Bronchial epithelial cell (primary cell): ENCODE measurements at places on chromosomes 4 and X.

DNA sequence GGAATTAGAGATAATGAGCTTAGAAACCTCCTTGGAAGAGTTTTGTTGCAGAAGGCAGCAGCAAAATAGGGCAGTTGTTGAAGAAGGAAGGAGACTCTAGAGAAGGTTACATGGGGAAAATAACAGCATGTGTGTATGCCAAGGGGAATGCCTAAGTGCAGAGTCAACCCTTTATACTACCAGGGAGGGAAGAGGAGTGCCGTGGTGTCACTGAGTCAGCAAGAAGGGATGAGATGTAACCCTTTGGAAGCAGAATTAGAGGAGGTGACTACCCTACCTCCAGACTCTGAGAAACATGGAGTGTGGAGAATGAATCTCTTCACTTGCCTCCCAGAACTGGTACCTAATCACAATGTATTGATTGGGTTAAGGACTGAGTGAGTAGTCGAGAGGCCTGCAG lies 6.7 kb upstream of the GABRE start:
- DNase-seq: peak; percentile 82

DNA sequence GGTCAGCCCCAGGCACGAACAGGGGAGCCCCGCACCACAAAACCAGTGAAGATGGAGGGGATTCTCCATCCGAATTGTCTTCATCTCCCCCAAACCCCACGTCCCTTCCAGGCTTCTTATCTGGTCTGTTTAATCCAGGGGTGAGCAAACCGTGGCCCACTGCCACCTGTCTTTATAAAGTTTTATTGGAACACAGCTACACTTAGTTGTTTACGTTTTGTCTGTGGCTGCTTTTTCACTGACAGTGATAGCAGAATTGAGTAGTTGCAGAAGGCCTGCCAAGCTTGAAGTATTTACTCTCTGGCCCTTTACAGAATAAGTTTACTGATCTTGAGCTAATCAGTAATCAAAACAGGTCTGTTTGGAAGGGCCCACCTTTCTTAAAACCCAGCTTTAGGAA lies 324.0 kb downstream of the ARHGAP10 start:
- no peak for DNase-seq

DNA sequence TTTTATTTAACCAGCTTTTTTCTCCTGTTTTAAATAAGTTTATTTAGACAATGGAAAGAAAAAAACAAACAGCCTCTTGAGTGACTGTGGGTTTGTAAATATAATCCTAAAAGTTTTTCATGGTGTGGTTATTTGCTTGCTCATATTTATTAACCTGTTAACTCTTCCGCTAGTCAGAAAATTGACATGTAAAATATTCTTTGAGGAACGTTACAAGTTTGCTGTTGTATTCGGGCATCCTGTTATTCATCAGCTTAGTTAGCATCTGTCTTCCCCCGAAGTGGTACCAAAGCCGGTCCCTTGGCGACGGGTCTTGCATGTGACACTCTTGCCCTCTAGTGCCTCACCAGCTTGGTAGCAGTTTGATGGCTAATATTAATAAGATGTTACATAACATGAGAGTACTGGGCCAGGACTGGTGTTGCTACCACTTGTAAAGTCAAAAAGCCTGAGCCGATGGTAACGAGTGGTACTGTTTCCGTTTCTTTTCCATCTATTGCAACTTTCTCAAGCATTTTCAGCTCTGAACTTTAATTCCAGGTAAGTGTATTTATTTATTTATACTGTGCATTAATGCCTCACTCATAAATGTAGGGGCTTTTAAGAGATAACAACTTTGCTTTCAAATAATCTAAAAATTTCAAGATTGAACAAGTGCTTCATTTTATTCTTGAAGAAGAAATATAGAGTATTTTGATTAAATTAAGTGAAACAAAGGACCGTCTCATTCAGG lies at the start of gene NDST3:
Gene NDST3, plus strand, starts transcription at position 434 of the 733 bp plus-strand sequence. CDS start 19,425 bp downstream, outside the sequence.
- DNase-seq: peak; percentile 53

DNA sequence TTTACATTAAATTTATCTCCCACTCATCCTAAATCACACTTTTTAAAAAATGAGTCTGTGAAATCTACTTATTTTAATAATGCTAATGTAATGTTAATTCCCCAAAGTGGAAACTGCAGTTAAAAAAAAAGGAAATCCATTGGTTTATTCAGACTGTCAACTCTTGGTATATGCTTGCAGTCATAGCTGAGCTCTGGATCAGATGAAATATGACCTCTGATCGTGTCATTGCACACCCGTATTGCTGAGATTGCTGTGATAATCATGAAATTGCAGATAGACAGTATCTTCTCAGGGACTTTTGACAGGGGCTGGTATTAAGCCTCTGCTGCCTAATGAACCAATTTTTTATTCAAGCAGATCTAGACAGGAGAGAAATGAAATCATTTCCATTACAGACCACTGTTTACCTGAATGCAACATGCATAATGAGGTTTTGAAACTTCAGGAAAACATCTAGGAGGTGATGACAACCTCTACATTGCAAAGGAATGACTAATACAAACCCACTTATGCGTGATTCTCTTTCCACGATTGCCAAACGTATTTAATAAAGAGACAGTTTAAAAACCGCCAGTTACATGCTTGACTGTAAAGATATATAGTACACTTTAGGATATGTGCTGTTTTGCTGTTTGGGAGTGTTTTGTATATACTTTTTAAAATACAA lies 138.3 kb upstream of the PUDP start:
- peak; percentile 34 for DNase-seq

DNA sequence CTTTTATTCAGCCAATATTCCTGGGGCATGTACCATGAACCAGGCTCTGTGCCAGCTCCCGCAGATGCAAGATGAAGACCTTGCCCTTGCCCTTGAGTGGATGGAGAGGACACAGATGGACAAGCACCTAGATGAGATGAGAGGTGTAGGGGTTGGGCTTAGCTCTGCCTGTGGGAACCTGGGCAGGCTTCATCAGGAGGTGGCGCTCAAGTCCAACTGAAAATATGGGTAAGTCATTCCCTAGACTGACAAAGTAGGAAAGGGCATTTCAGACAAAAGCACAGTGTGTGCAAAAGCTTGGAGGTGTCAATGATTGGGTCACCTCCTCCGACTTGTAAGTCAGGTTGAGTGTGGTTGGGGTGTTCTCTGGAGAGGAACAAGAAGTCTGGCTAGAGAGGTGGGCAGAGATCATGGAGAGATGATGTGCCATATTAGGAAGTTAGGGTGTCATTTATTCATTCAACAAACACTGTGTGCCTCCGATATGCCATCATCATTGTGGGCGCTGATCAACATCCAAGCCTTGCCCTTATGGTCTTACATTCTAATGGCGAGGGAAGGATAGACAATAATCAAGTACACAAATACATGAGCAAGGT lies 64.6 kb downstream of the ANAPC4 start:
- peak; percentile 57 for DNase-seq

DNA sequence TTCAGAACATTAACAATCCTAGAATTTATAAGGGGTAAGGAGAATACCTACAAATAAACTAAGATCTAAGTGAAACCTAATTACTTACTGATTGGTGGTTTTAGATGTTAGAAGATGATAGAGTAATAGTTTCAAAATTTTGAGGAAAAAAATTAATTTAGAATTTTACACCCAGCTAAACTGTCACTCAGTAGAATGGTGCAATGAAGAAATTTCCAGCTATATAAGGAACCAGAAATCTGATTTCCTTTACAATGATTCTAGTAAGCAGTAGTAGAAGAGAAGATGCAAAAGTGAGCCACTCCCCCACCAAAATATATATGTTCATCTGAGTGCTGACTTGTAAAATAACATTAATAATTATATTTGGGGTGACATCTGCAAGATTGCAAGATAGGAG lies 55.3 kb upstream of the EPGN start:
- DNase-seq: no peak

DNA sequence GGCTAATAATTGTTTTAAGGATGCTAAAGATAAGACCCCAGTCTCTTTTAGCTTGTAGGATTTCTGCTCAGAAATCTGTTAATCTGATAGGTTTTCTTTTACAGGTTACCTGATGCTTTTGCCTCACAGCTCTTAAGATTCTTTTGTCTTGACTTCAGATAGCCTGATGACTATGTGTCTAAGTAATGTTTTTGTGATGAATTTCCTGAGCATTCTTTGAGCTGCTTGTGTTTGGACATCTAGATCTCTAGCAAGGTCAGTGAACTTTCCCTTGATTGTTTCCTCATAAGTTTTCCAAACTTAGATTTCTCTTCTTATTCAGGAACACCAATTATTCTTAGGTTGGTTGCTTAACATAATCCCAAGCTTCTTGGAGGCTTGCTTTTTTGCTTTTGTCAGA lies 104.1 kb downstream of the ZNF518B start:
- peak; percentile 55 for DNase-seq

DNA sequence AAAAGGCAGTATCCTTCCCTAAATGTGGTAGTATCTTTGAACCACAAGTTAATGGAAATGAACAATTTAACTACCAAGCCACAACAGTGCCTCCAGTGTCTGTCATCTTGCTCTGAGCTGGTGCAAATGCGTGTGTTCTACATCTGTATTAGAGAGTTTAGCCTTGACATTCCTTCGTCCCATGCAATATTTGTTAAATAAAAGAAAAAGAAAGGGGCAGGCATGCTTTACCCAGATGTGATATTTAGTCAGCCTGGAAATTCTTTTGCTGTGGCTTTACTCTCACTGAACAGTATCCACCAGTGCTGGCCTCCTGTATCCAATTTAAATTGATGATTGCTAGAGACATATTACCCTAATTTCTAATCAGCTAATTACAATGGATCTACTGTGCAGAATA lies 310.5 kb downstream of the CFAP299 start:
- no peak for DNase-seq

DNA sequence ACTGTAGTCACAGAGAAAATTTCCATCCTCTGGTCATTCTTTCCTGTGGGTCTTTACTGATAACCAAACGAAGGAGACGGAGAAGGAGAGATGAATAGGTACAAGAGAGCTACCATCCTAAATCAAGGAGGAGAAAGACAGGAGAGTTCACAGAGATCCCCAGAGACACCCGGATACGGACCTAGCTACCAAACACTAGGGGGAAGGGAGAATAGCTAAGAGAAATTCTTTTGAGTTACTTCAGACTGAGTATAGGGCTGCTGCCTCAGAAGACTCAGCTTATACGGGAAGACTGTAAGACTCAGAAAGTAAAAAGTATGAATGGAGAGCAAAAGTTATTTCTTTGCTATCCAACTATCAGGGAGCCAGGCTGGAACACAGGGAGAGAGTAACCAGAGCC lies 572.1 kb downstream of the C4orf33 start:
- DNase-seq: no peak

- no peak for DNase-seq
Measured at GRCh38 chrX:134443020-134443419, 16.9 kb upstream of the HPRT1 start.

DNA sequence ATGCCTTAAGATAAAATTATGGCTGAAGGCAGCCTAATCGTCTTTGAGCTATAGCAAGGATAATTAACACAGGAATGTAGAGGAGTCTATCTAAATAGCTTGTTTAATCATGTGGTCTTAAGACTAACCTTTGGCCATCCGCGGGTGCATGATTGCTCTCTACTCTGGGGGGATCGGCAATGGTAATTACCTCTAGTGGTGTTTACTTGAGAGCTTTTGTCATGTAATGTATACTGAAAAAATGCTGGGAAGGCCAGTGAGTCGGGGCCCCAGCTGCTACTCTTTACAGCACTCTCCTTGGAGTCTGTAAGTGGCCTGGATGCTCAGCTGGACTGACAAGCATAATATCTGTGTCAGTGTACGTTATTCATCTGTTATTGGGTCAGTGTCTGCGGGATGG lies 65.5 kb upstream of the GNPDA2 start:
- no peak for DNase-seq

GRCh38 chr4:26140150-26140898 lies 180.5 kb upstream of the RBPJ start:
- no peak for DNase-seq

DNA sequence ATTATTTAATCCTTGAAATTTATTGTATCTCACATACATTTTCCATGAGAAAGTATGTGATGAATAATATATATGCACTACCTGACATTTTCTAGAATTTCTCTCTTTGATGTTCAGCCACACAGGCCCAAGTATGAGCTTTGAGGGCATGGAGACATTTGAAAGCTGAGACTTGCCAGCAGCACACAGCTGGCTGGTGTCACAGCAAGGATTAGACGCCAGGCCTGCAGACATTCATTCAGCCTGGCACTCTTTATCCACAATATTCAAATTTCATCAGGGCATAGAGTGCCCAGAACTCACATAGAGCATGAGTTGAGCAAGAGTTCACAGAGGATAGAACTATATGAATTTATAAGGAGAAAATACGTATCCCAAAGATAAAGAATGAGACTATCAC lies 74.0 kb downstream of the GRIA2 start:
- no peak for DNase-seq

- no peak for DNase-seq
Measured at GRCh38 chr4:118991686-118992085, 103.0 kb downstream of the SYNPO2 start.

- DNase-seq: no peak
Measured at GRCh38 chrX:139299309-139299708, 231.2 kb upstream of the F9 start.

- peak; percentile 47 for DNase-seq
Measured at GRCh38 chrX:108270739-108271396, 167.4 kb downstream of the COL4A6 start.

- DNase-seq: peak; percentile 51
Measured at GRCh38 chr4:173934201-173934600, 349.3 kb downstream of the FBXO8 start.

- DNase-seq: no peak
Measured at GRCh38 chr4:87688316-87688715, 38.2 kb downstream of the DMP1 start.

DNA sequence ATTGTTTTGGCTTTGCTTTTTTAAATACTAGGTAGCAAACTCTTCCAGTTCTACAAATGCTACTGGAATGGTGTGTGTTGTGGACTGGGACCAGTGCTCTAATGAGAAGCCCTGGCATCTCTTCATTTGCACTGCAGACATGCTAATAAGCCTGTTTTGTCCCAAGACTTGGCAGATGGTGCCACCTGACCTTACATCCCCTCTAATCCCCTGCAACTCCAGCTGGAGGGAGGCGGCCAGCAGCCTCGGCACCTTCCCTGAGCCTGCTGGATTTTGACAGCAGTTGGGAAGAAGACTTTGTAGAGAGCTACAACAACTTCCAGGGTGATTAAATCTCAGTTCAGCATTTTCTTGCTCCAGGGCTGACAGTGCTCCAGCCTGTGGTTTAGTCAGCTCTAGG lies 200.0 kb downstream of the DCLK2 start:
- DNase-seq: no peak

- DNase-seq: peak; percentile 7
Measured at GRCh38 chrX:75276666-75277065, 2.8 kb downstream of the UPRT start.

- no peak for DNase-seq
Measured at GRCh38 chr4:157114671-157115070, 38.7 kb downstream of the GLRB start.

- no peak for DNase-seq
Measured at GRCh38 chr4:5893004-5893580, at the start of gene CRMP1. CRMP1 (minus strand) TSS chr4:5893086; CDS start chr4:5892969, 117 bp downstream.
